Stimulated activated CD8-positive, alpha-beta memory T cell treated with anti-CD3 and anti-CD28 coated beads, Interleukin-15, amount 100 ng/mL, for 24 hours (primary cell): ENCODE measurements at places on chromosomes 7 and 10.

DNA sequence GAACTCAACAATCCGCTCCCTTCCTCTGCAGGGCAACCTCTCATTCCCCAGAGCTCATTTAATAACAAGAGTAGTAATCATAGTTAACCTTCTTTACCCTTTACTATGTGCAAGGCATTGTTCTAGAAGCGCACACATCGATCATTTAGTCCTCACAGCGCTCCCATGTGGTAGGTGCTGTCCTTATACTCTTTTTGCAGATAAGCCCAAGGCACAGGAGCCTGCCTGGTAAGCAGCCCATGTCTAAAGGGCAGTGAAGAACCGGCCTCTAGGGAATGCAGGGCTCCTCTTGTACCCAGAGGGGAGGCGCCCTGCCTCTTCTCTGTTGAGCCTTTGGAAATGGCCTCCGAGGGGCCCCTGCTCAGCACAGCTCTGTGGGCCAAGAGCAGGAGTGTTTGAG, 14.3 kb downstream of the CHST3 start:
- no peak for DNase-seq

DNA sequence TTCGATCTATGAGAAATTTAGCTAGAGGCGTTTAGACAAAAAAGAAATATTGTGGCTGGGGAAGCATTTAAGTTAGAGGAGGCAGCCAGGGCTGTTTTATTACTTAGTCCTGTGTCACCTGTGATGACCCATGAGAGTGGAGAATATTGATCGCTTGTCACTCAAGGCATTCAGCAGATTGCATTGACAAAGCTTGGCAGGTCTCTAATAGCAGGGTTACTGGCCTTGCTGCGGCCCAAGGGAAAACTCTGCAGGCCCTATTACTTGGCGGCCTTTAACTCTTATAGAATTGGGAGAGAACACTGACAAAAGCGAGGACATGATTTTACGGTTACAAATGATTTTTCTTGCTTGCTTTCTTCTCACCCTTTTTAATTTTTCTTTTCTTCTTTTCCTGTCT, 473.5 kb downstream of the AUTS2 start:
- DNase-seq, result no peak

DNA sequence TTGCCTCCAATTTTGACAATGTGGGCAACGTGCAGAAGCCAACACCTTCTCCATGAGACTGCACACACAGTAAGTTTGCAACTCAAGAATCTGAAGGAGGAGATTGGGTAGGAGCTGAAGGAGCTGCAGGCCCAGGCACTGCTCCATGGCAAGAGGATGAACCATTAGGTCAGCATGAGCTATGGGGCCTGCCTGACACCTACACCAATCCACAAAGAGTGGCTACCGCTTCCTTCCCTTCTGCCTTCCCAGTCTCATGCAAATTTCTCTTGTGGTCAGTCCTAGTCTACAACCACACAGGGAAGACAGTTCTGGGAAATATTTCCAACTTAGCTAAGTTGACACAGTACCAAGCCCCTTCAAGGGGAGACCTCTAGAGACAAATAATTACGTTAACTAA, 142.0 kb upstream of the ADO start:
- DNase-seq, result no peak

DNA sequence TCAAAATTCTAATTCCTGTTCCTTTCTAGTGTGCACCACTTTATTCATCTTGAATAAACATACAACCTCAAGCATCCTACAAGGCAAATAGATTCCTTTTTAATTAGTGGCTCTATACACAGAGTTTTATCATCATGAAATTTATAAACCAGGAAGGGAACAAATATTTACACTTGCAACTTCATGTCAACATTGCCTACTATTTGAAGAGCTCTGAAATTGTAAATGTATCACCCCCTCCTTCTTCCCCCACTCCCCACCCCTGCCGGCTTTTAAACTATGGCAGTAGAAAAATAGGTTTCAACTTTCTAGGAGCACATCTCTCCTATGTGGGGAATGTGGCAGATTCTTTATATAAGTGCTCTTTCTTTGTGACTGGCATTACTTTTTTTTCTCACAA, 49.6 kb downstream of the KAT6B start:
- DNase-seq, result no peak

DNA sequence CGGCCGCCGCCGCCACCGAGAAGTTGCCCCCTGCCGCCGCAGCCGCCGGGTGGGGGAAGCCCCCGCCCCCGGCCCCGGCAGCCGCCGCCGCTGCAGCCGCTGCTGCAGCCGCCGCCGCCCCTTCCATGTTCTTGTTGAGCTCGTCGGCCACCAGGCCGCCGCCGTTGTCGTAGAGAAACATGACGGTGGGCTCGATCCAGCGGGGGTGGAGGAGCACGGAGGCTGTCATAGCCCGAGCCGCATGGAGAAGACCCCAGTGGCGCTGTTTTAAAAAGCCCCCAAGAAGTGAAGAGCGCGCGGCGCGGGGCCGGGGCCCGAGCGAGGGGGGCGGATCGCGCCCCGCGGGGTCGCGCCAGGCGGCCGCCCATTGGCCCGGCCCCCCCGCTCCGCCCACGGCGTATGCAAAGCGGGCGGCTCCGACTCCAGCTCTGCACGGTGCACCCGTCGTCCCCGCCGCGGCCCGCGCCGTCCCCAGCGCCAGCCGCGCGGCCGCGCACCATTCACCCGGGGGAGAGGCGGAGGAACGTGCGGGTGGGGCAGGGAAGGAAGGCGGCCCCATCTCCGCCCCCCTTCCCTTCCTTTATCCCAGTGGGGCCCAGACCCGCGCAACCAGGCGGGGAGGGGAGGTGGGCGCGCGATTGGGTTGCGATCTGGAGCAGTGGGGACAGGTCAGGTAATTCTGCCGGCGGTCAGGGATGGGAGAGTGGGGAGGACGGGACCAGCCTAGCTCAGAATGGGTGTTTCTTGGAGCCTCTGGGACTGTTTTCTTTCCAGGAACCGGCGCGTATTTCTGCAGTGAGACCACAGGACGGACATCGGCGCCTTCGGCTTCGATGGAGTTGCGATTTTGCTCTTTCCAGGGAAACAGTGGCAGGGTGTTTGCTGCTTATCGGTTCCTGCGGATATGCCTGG, at the start of gene HOXA13:
Gene HOXA13, minus strand, starts transcription at position 243 of the 912 bp plus-strand sequence. Its CDS starts 14 bp downstream, at position 229.
- DNase-seq, result no peak

GRCh38 chr10:107118866-107119265, 45.6 kb downstream of the SORCS1 start:
- DNase-seq, result no peak

DNA sequence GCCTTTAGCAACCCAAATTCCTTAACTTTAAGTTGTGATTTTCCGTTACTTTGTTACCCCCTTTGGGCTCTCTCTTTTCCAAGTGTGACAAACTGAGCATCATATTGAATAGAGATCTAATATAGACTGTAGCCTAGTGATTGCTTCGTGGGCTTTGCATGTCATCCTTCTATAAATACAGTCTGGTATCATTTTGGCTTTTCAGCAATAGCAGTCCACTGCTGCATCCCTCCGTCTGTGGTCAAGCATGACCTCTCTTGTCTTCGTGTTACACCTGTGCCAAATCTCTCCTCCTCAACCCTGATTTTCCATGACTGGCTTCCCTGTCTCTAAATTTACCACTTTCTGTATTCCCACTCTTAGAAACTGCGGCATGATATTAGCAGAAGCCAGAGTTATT, 53.8 kb upstream of the AGK start:
- no peak for DNase-seq

DNA sequence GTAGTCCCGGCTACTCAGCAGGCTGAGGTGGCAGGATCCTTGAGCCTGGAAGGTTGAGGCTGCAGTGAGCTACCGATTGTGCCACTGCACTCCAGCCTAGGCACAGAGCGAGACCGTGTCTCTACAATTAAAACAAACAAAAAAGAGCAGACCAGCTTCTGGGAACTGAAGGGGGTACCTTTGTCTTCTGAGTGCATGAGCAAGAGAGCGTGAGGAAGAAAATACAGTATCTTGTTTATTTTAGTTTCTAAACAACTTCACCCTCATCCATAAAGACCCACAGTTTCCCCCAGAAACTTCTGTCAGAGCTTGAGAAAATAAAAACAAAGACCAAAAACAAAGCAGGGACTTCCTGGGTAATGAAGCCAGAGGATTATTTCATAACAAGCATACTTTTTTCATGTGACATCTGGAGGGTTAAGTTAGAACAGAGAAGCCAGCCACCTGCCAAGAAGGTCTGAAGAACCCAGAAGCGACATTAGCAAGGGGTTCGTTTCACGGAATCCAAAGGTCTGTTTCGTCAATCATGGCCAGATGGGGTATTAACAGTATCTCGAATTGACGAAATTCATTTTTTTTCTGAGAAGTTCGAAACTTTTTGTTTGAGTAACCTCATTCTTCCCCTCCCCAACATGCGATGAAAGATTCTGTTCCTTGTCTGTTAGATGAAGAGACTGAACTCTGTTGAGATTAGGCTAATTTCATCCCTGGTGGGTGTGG, 10.2 kb upstream of the IL2RA start:
- DNase-seq, result no peak

DNA sequence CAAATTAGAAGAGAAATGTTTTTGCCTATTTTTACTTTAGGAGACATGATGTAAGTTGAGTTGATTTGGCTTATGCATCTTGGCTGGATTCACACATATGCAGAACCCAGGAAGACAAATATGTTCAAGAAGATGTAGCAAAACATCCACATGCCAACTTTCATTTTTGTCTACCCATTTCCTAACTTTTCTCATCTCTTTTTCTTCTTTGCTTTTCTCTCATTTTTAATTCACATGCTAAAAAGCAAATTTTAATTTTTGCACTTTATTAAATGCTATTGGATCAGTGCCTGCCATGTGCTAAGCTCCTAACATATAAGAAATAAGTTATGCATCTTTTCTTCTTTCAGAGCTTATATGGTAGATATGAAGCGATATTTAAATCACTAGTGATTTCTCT, 143.7 kb upstream of the GRM3 start:
- DNase-seq, result no peak

GRCh38 chr10:123582084-123582989, 83.8 kb upstream of the GPR26 start:
- peak; percentile 44 for DNase-seq

DNA sequence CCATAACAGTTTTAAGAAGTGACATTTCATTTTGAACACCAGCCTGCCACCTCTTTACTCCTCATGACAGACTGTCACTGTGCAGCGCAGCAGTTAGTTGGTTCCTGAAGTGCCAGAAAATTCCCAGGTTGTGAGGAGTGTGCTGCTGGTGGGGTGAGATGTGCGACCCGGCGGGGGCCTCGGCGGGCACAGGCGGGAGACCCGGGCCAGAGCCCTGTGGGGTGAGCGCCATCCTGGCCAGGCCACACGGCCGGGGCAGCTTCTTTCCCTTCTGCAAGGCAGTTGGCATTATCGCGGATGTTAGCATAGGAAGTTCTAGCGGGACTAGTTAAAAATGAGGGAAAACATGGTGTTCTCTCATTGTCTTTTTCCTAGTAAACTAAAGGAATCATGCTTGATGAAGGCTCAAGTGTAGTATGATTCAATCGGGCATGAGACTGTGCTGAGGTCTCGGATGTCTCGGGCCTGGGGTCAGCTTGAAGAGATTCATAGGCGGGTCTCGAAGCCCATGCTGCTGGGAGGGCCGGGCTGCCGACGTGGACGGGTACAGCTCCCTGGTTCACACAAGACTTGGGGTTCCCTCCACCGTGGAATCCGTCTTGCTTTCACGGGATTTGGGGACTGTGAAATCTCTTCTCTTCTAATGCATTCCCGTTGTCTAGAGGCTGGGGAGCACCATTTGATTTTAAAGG, 56.1 kb downstream of the MGMT start:
- DNase-seq, result no peak

DNA sequence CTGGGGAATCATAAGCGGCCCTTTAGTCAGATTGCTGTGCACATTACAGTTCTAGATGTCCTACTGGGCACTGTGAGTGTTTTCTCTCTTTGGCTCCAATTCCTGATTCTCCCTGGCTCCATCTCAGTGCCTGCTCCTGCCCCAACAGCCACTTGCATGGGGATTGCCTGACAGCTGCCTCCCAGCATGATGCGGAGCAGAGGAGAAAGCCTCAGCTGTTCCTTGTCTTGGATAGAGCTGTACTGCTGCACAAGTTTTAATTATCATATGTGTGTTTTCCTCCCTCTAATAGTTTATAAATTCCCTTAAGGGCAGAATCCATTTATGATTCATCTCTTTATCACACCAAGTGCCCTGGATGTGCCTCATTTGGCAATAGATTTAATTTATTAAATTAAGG, 285.8 kb upstream of the COBL start:
- DNase-seq, result no peak

- DNase-seq, result no peak
These were observed 193.3 kb downstream of the SEMA3E start for GRCh38 chr7:83455612-83456011.

DNA sequence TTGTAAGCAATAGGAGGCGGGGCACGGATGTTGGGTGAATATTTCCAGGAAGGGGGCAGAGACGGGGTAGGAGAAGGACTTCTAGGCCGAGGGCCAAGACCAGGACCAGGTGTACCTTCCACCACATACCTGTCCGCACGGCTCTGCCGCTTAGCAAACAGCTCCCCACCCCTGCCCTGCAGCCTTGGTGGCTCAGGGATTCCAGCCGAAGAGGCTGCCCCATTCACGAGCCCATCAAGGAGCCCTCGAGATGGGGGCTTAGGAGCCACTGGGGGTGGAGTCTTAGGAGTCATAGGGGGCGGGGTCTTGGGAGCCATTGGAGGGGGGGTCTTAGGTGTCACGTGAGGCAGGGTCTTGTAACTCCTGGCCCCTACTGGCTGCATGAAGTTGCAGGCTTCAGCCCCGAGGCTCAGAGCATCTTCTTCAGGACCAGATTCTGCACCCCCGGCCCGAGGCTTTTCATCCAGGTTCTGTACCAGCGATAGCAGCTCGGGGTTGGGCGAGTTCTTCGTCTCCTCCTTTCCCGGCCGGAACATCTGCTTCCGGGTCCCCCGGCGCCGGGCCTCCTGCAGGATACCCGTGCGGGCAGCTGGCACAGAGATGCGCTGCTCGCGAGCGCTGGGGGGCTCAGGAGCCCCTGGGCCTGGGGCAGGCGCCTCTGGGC, 6.1 kb upstream of the MYOZ1 start:
- peak; percentile 3 for DNase-seq

- DNase-seq, result no peak
These were observed 35.8 kb downstream of the GPER1 start for GRCh38 chr7:1123715-1124114.

DNA sequence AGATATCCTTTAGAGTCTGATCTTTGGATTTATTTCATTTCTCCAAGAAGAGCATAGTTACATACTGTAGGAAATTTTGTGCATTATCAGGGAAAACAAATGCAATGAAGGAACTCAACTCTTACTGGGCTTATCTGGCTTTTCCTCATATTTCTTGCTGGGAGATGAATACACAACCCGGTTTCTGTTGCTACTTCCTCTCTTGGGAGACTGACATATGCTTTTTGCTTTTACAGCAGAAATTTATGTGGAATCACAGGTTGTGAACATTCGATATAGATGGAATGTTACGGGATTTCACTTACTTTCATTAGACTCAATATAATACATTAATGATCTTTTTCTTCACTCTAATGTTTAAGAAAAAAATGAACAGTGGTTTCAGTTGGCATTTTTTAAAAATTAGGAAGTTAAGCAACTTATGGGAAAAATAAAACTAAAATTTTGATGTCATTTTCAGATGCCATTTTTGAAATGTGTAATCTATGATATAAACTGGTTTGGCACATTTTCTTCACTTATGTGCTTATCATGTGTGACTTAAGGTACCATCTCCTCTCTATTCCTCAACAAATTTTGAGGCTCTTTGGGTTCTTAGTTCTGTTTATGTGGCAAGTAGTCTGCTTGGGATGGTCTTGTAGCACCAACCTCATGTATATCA, 7.1 kb downstream of the SND1 start:
- no peak for DNase-seq

- DNase-seq, result no peak
These were observed 96.5 kb downstream of the ORC5 start for GRCh38 chr7:104111271-104111670.
